ENCODE measurements at places on chromosomes 5 and 9.

DNA sequence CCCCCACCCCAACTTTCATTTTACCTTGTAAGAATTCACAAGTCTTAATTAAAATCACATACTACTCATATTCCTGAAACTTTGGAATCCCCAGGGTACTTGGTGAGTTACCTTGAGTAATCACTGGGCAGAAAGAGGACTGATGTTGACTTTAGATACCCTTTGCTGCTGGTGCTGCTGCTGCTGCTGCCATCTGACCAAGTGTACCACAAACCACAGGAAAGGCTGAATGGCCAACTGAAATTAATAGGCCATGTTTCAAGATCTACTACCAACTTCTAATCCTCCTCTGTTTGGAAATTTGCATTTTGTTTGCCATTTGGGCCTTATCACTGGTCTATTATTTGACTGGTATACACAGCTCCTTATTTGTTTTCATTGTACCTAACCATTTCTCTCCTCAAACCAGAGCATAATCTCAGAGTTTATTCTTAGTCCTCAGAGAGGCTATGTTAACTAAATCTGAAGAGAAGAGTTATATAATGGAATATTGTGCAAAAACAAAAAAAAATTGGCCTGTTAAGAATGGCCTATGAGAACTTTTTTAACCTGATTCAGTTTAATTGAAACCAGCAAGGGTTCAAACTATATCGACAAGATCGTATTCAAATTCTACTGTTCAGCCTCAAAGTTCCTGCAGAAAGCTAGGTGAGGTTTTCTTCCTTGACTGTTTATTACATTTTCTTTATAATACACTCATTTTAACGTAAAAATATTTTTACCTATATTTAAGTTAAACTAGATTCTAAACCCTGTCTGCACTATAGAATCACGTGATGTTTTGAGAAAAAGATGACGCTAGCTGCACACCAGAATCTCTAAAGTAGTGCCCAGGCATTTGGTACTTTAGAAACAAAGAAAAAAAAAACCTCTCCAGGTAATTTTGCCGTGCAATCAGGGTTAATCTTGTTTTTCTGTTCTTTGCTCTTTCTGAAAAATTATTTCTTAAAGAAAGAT, 13.1 kb downstream of the SELENOP start:
- DNase-seq, result no peak

- no peak for DNase-seq
Observed at GRCh38 chr5:112308608-112309007, 110.5 kb downstream of the EPB41L4A start.

DNA sequence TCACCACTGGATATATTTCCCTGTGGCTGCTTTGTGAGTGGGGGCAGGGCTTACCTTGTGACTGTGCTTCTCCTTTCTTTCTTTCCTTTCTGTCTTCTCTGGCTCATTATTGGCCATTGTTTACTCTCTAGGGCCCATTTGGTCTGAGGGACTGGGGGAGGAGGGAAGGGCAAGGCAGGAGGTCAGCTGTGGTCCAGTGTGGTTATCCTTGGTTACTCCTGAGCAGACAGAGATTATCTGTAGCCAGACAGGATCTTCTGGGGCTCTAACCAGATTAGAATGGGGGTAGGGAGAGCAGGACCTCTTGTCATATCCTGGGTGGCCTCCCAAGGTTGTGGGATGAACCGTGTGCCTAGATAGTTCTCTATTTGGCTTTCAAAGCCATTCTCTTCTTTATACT, 71.2 kb downstream of the ANKRD55 start:
- DNase-seq, result no peak

- no peak for DNase-seq
Observed at GRCh38 chr9:36969216-36969771, 64.8 kb downstream of the PAX5 start.

- peak; percentile 6 for DNase-seq
Observed at GRCh38 chr5:62142351-62142750, 163.7 kb upstream of the KIF2A start.

GRCh38 chr9:131691969-131692611, 47.8 kb downstream of the RAPGEF1 start:
- DNase-seq, result no peak

DNA sequence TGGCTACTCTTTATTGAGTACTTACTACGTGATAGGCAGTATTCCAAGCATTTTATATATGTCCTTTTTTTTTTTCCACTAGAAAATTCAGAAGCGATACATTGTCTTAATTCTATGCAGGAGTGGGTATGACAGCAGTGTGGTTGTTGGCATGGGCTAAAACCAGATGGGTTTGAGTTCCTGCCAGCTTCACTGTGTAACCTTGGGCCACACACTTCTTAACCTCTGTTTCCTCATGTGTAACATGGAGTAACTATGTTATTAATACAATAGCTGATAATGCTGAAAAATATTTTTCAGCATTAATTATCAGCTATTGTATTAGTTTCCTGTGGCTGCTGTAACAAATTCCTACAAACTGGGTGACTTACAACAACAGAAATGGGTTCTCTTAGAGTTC, 12.0 kb downstream of the SNX18 start:
- DNase-seq, result no peak

- no peak for DNase-seq
Observed at GRCh38 chr5:59132131-59132530, 549.3 kb downstream of the RAB3C start.

GRCh38 chr5:59503220-59503619, 390.3 kb downstream of the PDE4D start:
- no peak for DNase-seq

DNA sequence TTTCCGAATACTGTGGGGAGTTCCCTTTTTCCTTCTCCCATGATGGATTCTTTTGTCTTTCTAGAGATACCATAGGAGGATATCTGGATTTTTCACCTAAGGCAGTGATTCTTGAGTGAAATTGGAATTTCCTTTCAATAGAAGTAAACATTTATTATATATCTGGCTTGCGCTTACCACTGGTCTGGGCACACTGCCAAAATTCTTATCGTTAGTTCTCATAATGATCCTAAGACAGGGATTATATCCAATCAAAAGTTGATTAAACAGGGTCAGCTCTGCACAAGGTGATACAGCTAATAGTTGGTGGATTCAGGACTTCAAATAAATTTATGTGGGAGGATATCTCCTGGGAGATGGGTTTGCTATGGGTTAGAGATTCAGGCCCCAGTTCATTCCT, 9.6 kb downstream of the TLE4 start:
- no peak for DNase-seq

GRCh38 chr5:125393221-125393815, 646.9 kb upstream of the ZNF608 start:
- no peak for DNase-seq

GRCh38 chr5:177194268-177194667, 60.7 kb downstream of the NSD1 start:
- no peak for DNase-seq

GRCh38 chr5:133806847-133807246, 161.6 kb downstream of the C5orf15 start:
- peak; percentile 85 for DNase-seq

GRCh38 chr9:127973169-127974000, 7.4 kb downstream of the EEIG1 start:
- DNase-seq, result peak; percentile 43

DNA sequence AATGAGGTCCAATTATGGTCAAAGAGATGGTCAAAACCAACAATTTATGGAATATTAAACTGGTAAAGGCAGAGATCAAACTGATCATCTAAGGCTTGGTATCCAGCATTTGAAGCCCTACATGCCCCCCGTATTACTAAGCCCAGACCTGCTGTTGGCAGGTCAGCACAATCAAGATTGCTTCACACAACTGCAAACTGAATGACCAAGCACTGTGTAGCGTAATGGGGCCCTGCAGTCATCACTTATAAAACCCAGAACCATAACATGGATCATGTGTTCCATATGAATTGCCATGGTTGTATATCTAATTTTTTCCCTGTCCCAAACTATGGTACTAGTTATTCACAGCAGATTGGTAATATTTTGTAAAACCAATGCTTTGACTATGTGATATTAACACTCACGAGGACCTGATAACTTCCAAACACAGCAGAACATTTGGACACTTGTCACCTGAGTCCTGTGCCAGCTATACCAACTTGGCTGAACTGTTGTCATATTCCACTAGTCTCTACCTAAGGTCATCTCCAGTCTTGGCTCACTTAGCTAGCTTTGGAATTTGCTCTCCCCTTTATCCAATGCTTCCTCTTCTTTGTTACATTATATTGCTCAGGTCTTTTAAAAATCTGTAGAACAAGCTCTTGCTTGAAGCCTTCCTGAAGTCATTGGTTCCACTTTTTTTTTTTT, 81.7 kb upstream of the HMHB1 start:
- no peak for DNase-seq

GRCh38 chr9:113152699-113153098, 1.9 kb downstream of the SLC31A2 start:
- no peak for DNase-seq

GRCh38 chr5:16659536-16659935, 42.7 kb upstream of the RETREG1 start:
- DNase-seq, result no peak

DNA sequence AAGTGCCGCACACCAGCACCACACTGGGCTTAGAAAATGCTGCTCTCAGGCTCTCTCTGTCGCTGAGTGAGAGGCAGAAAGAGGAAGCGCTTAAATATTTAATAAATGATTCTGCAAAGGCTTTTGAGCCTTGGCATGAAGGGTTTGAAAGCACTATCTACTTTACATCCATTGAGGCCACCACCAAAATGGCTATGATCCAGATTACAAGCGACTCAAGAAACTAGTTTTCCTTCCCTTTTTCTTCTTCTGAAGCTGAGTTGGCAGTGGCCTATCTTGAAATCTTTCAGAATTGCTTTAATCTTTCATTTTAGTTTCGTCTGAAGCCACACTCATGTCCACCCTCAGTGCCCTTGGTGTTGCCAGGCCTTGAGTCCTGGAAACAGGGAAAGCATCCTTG, 59.5 kb downstream of the EBF1 start:
- no peak for DNase-seq

DNA sequence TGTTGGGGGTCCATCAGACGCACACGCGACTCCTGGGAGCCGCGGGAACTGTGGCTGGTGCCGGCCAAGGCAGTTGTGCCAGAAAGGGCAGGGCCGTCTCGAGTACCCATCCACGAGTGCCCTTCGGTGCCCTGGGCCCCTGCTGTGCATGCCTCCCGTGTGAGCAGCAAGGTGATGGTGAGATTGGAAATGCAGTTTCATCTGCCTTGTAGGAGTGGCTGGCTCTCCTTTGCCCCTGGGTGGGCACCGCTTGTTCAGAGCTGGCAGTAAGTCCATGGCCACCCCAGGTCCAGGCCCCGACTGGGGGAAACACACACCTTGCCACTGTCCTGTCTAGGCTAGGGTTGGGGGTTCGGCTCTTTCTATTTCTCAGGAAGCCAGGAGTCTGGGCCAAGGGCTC, 5.7 kb downstream of the NKD2 start:
- no peak for DNase-seq

DNA sequence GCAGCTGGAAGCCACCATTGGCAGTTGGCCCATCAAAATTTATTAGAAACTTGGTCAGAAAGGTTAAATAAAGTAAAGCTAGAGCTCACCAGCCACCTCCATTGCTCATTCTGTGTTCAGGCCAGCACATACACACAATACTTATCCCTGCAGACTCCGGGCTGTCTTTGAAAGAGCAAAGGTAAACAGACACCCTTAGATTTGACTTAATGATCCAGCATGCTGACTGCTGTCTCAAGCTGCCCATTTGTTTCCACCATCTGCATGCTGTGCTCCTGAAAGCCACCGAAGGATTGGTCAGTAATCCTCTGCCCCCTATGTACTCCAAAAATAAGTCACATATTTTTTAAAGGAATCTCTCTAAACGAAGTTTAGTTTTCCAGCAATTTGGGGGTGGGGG, 1059.8 kb upstream of the DMAC1 start:
- no peak for DNase-seq

- no peak for DNase-seq
Observed at GRCh38 chr9:4397917-4398316, 92.4 kb upstream of the SLC1A1 start.

DNA sequence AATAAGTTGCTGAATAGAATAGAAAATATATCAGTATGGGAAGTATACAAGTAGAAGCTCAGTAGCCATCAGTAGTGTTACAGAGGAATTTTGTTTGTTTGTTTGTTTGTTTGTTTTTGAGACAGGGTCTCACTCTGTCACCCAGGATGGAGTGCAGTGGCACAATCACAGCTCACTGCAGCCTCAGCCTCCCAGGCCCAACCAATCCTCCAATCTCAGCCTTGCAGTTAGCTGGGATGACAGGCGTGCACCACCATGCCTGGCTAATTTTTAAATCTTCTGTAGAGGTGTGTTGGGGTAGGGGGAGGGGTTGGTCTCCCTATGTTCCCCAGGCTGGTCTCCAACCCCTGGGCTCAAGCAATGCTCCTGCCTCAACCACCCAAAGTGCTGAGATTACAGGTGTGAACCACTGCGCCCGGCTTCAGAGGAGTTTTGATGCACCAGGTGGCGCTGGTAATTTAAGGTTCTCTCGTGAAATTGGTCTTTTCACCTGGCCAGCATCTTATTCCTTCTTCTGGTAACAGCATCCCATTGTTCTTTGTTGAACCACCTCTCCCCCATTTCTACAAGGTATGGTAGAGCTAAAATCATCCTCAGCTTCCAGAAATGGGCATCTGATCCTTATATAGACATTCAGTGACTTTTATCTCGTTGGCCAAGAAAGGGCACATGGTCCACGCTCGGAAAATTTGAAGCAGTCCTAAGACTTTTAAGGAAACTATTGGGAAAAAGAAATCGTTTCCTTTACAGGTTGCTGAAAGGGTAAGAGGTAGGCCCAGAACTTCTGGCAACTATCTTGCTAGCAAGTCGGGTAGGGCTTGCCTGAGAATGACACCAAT, 157.1 kb downstream of the ARRDC3 start:
- DNase-seq, result peak; percentile 10
